AML-193 (cell line): ENCODE measurements at places on chromosomes 7 and 10.

- no peak for DNase-seq
Measured at GRCh38 chr7:101232141-101232850, 5.3 kb downstream of the CLDN15 start.

DNA sequence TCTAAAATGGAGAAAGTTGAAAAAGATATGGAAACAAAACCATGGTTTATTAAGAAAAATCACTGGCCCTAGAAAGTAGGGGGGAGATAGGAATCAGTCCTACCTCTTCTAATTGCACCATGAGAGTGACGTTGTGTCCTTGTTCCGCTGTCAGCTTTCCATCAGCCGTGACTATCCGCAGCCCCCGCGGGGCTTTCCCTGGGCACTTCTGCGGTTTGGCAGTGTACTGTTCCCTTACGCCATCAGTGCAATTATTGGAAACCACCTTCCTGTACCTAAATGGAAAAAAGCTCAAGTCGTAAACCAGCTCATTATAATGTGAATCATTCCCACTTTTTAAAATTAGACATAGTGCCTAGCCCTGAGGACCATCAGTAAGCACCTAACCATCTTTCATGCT lies 512.2 kb downstream of the SORCS1 start:
- DNase-seq = no peak

- peak; percentile 64 for DNase-seq
Measured at GRCh38 chr7:37445064-37445723, 3.5 kb downstream of the ELMO1 start.

GRCh38 chr7:129285111-129285510 lies 60.3 kb downstream of the AHCYL2 start:
- DNase-seq = no peak

GRCh38 chr10:36469585-36469984 lies 655.8 kb upstream of the ANKRD30A start:
- no peak for DNase-seq

- DNase-seq = no peak
Measured at GRCh38 chr10:72727130-72727529, 35.2 kb downstream of the MCU start.

GRCh38 chr10:20682782-20683181 lies 214.3 kb downstream of the NEBL start:
- no peak for DNase-seq

- DNase-seq = no peak
Measured at GRCh38 chr10:123522702-123523312, 143.3 kb upstream of the GPR26 start.

DNA sequence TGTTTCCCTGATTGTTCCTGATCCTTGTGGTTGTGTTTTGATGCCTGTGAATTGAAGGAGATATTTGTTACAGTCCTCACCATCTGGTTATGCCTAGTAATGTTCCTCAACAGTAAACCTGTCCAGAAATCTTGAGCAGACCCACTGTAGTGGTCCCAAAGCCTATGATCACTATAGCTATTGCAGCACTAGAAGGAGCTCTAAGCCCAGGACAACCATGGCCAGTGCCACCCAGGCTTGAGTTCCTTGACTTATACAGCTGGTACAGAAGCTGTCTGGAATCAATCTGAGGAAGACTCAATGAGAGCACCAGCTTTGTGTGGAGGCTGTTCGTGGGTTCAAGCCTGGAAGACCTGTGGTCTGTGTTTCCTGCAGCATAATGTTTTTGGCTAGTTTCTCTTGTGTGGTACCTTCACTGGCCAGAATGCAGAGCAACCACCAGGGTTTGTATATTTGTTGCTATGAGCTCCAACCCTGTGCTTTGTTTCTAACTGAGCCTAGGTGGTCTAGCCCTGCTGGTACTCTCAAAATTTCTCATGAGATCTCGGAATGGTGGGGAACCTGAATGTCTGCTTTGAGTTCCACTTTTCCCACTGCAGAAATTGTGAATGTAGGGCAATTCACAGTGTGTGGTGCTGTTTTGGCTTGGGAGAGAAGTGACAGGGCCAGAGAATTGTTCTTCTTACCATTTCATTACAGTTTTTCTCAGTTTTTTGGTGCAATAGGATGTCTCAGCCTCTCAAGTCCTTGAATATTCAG lies 355.2 kb downstream of the SUGCT start:
- no peak for DNase-seq

DNA sequence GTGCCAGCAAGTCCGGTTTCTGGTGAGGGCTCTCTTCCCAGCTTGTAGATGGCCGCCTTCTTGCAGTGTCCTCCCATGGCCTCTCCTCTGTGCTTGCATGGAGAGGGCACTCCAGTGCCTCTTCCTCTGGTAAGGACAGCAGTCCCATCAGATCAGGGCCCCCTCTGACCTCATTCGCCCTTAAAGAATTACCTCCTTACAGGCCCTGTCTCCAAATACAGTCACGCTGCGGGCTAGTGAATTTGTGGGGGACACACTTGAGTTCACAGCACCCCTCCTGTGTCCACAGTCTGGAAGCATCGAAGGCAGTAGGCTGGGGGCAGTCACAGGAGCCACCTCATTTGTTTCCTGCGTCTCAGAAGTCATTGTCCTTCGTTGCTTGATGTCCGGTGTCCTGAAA lies 54.6 kb downstream of the LHPP start:
- no peak for DNase-seq

DNA sequence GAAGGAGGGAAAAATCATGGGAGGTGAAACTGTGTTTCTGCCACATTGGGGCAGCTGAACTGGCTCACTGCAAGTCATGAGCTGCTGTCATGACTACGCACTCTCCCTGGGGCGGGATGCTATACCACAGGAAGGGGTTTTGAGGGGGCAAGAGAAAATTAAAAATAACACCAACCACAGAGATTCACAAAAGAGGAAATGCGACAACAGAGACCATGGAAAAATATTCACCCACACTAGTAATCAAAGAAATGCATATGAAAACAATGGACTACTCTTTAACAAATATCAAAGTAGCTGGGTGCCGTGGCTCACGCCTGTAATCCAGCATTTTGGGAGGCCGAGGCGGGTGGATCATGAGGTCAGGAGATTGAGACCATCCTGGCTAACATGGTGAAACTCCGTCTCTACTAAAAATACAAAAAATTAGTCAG lies 65.2 kb upstream of the TM9SF3 start:
- DNase-seq = peak; percentile 39

DNA sequence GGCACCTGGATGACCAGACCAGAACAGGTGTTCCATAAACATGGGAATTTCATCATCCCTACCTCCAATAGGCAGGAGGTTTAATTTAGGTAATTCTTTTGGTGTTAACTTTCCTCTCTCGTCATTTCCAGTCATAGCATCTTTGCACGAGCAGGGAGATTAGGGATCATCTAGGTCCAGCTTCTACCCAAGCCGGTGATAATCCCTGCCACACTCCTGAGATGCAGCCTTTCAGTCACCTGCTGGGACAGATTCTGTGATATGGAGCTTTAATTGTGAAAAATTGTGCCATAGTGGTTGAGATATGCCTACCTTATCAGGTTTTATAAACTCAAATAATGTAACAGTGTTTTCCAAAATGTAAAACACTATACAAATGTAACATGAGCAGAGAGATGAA lies 191.8 kb upstream of the AOAH start:
- no peak for DNase-seq

DNA sequence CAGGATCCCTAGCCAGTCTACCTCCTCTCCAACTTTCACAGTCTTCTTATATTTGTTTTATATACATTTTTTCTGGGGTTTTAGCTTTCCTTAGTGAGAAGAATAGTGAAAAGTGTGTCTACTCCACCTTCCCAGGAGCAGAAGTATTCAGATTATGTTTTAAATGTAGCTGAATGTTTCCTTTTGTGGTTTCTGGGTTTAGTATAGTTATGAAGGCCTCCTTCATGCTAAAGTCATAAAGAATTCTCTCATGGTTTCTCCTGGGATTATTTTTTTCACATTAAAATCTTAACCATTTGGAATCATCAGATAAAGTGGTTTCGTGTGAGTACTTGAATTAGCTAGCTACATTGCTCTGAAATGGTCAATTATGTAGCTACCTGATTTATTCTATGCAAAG lies 50.9 kb downstream of the ANKMY2 start:
- DNase-seq = no peak

GRCh38 chr7:98202367-98203195 lies 8.7 kb upstream of the BHLHA15 start:
- peak; percentile 84 for DNase-seq

DNA sequence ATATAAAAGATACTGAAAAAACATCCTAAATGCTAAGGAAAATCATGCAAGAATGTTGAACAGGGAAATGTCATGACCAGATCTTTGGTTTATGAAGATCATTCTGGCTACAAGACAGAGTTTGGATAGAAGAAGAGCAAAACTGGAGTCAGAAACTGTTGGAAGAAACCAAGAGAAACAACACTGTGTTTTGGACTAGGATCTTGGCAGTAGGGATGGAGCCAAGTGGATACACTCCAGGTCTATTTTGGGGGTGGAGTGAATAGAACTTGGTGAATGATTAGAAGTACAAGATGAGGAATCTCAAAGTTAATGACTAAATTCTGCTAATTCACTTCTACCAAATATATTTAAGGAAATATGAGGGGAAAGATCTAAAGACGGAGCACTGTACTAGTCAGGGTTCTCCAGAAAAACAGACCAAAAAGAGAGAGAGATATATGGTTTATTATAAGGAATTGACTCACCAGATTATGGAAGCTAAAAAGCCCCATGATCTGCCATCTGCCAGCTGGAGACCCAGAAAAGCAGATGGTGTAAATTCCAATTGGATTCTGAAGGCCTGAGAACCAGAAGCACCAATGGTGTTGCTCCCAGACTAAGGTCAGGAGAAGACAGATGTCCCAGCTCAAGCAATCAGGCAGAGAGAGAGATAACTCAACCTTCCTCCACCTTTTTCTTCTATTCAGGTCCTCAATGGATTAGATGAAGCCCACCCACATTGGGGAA lies 254.9 kb downstream of the TRIL start:
- DNase-seq = no peak

DNA sequence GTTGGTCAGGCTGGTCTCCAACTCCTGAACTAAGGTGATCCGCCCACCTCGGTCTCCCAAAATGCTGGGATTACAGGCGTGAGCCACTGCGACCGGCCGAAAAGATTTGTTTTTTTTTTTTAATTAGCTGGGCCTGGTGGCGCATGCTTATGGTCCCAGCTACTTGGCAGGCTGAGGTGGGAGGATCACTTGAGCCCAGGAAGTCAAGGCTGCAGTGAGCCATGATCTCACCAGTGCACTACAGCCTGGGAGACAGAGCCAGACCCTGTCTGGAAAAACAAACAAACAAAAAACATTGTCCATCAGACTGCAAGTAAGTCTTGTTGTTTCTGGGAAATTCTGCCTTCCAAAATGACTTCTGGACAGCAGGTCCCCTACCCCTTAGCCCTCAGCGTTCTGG lies 16.3 kb upstream of the ZNF212 start:
- DNase-seq = no peak

- DNase-seq = no peak
Measured at GRCh38 chr7:158123753-158124152, 463.9 kb downstream of the PTPRN2 start.

DNA sequence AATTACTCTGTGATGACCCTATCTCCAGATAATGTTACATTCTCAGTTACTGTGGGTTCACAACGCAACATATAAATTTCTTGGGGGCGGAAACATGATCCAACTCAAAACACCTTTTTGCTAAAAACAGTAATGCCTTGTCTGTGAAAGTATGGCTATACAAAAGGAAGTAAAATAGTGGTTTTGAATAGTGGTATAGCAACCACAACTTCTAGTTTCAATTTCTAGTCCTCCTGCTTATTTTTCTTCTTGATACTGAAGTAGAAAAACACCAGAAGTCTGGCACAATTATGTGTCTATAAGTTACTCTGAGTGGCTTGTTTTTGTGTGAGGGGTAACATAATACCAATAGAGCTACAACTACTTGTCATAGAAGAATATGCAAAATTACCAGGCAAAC lies 21.5 kb upstream of the ZNF800 start:
- DNase-seq = no peak

DNA sequence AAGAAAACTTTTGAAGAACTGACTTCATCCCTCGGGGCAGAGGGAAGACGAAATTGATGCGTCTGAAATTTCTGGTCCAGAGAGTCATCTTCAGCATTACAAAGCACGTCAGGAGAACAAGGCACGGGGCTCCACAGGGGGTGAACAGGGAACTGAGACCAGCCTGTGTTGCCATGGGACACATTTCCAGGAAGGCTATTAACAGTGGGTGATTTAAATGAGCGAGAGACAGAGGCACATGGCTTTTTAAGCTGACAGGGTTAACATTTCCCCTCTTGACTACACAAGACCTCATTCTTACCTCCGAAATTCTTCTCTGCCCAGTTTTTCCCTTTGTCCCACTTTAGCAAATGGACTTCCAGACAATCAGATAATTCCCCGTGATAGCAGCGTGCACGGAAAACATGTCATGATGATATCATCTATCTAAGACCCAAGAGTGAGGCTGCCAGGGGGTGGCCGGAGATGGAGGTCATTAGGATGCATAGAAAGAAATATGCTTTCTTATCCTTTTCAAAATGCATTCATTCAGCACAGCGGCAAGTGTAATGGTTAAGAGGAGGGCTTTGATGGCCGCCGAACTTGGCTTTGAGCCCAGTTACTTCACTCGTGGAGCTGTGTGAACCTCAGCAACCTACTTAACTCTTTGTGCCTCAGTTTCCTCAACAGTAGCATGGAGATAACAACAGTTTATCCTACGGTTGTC lies 248.0 kb downstream of the PRPF18 start:
- DNase-seq = no peak

DNA sequence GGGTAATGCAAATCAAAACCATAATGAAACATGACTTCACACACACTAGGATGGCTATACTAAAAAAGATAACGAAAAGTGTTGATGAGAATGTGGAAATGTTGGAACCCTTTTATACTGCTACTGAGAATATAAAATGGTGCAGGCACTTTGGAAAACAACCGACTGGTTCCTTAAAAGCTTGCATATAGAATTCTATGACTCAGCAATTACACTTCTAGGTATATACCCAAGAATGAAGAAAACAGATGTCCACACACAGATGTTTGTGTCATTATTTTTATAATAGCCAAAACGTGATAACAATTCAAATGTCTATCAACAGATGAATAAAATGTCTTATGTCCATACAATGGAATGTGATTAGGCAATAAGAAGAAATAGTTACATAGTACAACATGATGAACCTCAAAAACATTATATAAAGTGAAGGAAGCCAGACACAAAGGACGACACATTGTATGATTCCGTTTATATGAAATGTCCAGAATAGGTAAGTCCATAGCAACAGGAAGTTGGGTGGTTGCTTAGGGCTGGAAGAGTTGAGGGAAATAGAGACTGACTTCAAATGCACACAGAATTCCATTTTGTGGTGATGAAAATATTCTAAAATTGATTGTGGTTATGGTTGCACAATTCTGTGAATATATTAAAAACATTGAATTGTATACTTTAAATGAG lies 148.3 kb upstream of the PHYHIPL start:
- no peak for DNase-seq

GRCh38 chr10:91294134-91294906 lies 73.9 kb downstream of the PCGF5 start:
- no peak for DNase-seq

GRCh38 chr7:43669286-43670081 lies 59.8 kb downstream of the COA1 start:
- DNase-seq = no peak

GRCh38 chr7:80444811-80445210 lies 67.1 kb downstream of the GNAT3 start:
- no peak for DNase-seq

- no peak for DNase-seq
Measured at GRCh38 chr10:113179966-113180365, 229.9 kb downstream of the TCF7L2 start.
